NCI-H524 (cell line): ENCODE measurements at places on chromosomes 12 and 14.

GRCh38 chr12:47214771-47215170 is 135.0 kb upstream of the AMIGO2 start:
- no peak for DNase-seq

GRCh38 chr12:129641926-129642325 is 261.9 kb downstream of the TMEM132D start:
- no peak for DNase-seq

- no peak for DNase-seq
Observed at GRCh38 chr14:65549429-65549828, 136.9 kb downstream of the FUT8 start.

GRCh38 chr14:60153991-60154390 is 11.2 kb downstream of the DHRS7 start:
- DNase-seq = no peak

GRCh38 chr14:103650213-103650612 is 21.2 kb downstream of the KLC1 start:
- no peak for DNase-seq
